ENCODE measurements at places on chromosomes 7 and 10. TPM values are rescaled to one million over a fixed set of nuclear protein-coding genes. Genes with fewer than 3 reads are reported as not detected.

The CNPY1 gene
- not detected for polyA plus RNA-seq

The PON1 gene
- polyA plus RNA-seq = not detected

The ITIH5 gene
- polyA plus RNA-seq = 2.6 TPM

The HILPDA gene
- 333 TPM for polyA plus RNA-seq

The BTBD16 gene
- 0.20 TPM for polyA plus RNA-seq

The SPAM1 gene
- polyA plus RNA-seq = not detected

The UTF1 gene
- polyA plus RNA-seq = not detected

The SLC26A5 gene
- 0.06 TPM for polyA plus RNA-seq

The MMD2 gene
- not detected for polyA plus RNA-seq

The SFXN2 gene
- 5.7 TPM for polyA plus RNA-seq

The PLA2G12B gene
- polyA plus RNA-seq = not detected

The AKR1C8 gene
- not detected for polyA plus RNA-seq

The ANKRD30A gene
- polyA plus RNA-seq = not detected

The ABLIM1 gene
- 104 TPM for polyA plus RNA-seq

The LRRC61 gene
- polyA plus RNA-seq = 5.2 TPM

The ZRANB1 gene
- polyA plus RNA-seq = 10.4 TPM

The AKR1D1 gene
- not detected for polyA plus RNA-seq

The GTF2IRD1 gene
- polyA plus RNA-seq = 30.4 TPM

The NEUROG3 gene
- not detected for polyA plus RNA-seq

The ZNHIT1 gene
- 73.2 TPM for polyA plus RNA-seq

The WIPF3 gene
- polyA plus RNA-seq = 1.2 TPM

The HMX2 gene
- not detected for polyA plus RNA-seq

The RAB19 gene
- polyA plus RNA-seq = not detected

The C10orf67 gene
- polyA plus RNA-seq = 0.04 TPM

The TRPV5 gene
- not detected for polyA plus RNA-seq

The POU6F2 gene
- 0.08 TPM for polyA plus RNA-seq

The TMEM178B gene
- 0.21 TPM for polyA plus RNA-seq

The ARHGEF5 gene
- polyA plus RNA-seq = 22.1 TPM

The SPDYE2 gene
- not detected for polyA plus RNA-seq

The GPRIN2 gene
- 6.2 TPM for polyA plus RNA-seq

The MYL10 gene
- not detected for polyA plus RNA-seq

The PRF1 gene
- polyA plus RNA-seq = 1.8 TPM

The MRLN gene
- polyA plus RNA-seq = not detected

The IFIT3 gene
- 2.6 TPM for polyA plus RNA-seq

The NCF1 gene
- 2.9 TPM for polyA plus RNA-seq

The HYCC1 gene
- polyA plus RNA-seq = 11.7 TPM

The COBL gene
- 6.1 TPM for polyA plus RNA-seq

The TMEM213 gene
- not detected for polyA plus RNA-seq

The ARL4A gene
- polyA plus RNA-seq = 43.0 TPM

The POM121C gene
- polyA plus RNA-seq = 9.9 TPM

The SFMBT2 gene
- polyA plus RNA-seq = 0.55 TPM

The SLC26A3 gene
- 0.01 TPM for polyA plus RNA-seq

The PWWP2B gene
- 17.6 TPM for polyA plus RNA-seq

The PAPOLB gene
- polyA plus RNA-seq = not detected

The C10orf105 gene
- 0.02 TPM for polyA plus RNA-seq

The PALD1 gene
- 3.4 TPM for polyA plus RNA-seq

The GIMAP4 gene
- 5.3 TPM for polyA plus RNA-seq
